ENCODE measurements at places on chromosomes 2 and 18.

- no peak for DNase-seq
These were observed 157.3 kb upstream of the ALKAL2 start for GRCh38 chr2:444937-445884.

DNA sequence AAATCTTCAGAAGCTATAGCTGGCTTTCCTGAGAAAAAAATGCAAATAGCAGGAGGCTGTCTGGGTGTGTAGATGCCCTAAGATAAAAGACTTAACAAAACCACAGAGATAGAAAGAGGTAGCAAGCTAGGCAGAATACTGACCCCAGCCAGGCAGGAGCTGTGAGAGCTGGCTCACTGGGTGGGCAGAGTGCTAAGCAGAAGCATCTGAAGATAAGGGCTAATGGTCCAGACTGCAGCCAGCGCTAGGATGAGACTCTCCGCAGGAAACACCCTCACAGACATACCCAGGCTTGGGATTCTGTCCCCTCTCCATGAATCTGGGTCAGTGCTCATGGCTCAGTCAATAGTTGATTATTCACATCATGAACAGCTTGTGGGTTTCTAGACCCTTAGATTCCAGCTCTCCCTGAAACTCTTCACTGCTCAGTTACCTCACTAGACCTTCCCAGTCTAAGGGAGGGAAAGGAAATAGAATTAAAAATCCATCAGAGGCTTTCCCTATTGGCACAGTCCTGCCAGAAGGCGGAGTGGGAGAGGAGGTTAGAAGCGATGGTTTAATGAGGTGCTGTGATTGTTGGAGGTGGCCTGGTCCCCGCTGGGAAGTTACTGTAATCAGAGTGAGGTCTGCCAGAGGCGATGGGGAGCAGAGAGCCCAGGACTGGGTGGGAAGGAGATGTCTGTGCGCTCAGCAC is 21.4 kb upstream of the CCBE1 start:
- DNase-seq: no peak

DNA sequence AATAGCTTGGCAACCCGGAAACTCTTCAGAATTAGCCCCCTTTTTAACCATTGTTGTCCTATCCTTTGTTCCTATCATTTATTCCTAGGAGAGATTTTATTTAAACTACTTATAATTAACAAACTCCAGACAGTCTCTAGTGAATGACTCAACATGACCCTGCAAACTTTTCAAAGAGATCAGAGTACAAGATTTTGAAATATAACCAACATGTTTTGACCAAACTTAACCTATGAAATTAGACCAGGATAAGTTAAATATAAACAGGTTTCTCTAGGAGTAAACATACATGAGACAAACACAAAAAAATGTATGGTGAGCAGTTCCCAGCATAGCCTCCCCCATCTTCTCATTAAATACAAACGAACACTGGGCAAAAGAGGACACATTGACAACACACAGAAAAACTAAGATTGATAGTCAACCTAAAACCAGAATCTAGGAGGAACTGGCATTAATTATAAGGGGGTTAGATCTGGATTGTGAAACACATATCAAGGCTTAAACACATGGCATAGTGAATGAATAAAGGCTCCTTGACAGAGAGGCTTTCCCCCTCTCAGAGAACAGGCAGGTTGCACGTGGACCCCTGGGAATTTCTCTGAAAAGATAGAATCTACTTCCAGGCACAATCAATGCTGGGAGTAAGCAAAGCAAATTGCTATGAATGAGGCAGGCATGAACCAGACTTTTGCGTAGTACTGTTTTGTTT is 284.1 kb downstream of the IRS1 start:
- no peak for DNase-seq

DNA sequence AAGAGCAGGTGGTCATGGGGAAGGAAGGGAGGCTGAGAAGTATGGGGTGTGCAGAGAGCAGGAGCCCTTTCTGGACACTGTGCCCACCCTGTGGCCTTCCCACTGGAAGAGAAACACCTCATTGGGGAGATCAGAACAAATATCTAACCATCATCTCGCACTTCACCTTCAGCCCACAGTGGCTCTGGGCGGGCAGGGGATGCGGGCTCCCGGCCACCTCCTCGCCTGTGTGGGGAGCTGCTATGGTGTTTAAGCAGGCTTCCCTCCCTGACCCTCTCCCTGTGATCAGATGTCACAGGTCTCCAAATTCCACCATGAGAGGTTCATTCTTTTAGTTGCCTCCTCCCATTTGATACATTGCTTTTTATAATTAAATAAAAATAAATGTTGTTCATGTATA is 5.0 kb downstream of the FBLN7 start:
- no peak for DNase-seq

GRCh38 chr2:16972276-16972675 is 306.6 kb upstream of the CYRIA start:
- DNase-seq: no peak

DNA sequence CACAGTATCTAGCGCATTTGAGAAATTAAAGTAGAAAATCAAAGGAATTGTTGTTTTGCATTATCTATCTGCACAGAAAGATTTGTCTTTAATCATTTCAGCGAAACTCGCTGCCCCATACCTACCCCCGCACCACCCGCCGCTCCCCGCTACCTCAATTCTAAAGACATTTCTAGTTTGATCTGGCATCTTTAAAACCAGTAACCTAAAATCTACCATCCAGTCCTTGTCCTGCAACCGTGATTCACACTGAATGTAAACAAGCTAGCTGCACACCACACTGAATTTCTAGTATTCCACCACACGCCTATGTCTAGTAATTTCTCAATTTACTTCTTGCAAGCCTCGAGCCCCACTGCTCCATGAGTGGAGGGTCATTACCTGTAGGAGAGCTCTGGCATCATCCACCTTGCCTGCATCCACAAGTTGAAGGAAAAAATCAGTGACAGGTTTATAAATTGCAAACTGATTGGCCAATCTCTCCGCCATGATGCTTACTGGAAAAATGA is 60.1 kb downstream of the ABCG8 start:
- DNase-seq: no peak

DNA sequence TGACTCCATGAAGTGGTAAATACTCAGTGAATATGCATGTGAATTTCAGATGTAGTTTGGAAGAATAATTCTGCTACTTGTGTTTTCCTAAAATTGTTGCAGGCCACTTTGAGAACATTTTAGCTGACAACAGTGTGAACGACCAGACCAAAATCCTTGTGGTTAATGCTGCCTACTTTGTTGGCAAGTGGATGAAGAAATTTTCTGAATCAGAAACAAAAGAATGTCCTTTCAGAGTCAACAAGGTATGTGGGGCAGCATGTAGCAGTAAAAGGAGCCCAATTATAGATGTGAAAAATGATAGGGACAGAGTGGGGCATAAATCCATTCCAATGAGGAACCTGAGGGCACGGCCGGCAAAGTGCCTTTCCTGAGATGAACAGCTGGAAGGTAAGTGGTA is 16.1 kb downstream of the SERPINB5 start:
- no peak for DNase-seq

DNA sequence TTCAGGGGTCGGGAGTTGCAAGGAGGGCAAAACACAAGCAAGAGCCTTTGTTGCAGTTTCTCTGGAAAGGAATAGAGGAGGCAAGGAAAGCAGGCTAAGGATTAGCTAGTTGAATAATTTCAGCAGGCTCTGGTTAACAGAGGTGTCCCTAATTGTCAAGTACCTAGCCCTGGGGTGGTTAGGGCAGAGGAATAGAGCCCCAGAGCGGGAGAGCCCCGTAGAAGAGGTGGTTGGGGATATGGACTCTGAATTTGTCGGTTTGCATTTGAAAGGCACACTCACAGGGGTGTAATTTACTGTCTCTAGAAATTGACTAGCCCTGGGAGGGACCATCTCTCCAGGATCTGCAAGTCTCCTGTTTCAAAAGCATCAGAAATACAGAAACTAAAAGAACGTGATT is 1030.2 kb downstream of the TMEM182 start:
- DNase-seq: no peak

DNA sequence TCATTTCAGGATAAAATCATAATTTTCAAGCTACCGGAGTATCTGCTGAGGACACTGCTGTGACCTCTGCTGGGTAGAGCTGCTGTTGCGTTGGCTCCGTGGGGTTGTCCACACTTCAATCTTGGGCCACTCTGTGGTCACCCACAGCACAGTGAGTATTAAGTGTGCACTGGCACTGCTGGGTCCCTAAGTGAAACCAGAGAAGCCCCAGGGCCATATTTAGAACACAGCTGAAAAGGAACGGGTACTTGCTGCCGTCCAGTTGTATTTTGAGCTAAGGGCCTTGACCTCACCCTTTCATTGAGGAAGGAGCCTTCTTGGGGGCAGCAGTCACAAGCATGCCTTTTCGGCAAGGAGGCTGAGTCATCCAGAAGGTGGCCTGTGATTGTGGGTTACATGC is 10.1 kb downstream of the SLC9A4 start:
- no peak for DNase-seq

DNA sequence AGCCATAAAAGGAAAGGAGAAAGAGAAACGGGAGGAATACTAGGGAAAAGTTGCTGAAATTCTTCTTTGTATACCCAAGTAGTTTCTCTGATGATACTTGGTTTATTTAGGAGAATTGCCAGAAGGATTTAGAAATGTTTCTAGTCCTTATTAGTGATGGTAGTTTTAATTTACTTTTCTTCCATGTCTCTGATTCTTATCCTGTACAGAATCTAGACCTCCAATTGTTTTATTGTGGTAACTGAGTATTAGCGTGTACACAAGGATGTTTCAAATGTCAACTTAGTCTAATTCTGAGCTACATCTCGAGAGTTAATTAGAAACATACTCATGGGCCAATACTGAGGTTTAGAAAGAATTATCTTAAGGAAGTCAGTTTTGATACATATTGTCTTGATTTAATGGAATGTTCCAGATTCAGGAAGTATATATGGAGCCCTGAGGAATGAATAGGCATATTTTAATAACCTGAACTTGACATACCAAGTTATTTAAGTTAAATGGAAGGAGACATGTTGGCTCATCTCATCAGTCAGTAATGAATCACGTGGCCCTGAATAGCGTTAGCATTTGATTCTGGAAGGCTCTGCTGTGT is 219.6 kb downstream of the LTBP1 start:
- no peak for DNase-seq

DNA sequence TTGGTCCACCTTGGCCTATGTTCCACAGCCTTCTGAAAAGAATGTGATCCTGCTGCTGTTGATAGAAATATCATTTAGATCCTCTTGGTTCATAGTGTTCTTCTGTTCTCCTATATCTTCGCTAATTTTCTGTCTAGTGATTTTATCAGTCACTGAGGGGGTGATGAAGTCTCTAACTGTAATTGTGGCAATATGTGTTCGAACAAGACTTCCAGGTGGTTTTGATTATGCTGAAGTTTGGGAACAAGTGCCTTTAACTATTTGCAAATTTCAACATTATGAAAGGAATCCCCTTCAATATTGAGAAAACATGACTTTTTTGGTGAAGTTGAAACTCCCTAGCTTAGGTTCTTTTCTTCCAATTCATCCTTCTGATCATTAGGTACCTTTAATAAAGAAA is 140.4 kb downstream of the MTX2 start:
- DNase-seq: no peak

DNA sequence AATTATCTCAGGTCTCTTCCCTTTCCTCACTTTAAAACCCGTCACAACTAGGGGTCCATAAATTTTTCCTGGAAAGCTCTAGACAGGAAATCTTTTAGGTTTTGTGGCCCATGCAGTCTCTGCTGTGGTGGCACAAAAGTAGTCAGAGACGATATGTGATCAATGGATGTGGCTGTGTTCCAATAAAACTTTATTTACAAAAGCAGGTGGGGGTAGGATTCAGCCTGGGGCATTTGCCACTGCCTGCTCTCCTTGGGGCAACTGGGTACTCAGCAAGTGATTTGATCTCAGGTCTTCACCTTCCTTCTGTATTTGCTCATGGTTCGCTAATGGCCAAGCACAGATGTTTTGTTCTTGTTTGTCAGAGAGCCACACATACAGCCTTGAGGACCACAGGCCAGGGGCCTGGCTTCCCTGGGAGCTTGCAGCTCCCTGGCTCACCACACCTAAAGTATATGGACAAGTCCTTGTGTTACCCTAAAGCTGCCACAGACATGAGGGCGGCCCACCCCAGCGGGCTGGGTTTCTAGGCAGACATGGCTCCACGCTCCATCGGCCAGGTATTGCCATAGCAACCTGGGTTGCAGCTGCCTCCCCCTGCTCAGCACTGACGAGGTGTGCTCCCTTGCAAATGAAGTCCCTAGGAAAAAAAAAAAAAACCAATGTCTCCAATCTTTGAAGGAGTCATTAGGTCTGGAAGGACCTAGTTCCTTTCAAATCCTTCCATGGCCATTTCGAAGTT is 89.7 kb upstream of the YWHAQ start:
- no peak for DNase-seq

- DNase-seq: no peak
These were observed 17.0 kb downstream of the COL4A4 start for GRCh38 chr2:227147023-227147422.

GRCh38 chr2:237996021-237996593 is 29.3 kb downstream of the UBE2F start:
- no peak for DNase-seq

DNA sequence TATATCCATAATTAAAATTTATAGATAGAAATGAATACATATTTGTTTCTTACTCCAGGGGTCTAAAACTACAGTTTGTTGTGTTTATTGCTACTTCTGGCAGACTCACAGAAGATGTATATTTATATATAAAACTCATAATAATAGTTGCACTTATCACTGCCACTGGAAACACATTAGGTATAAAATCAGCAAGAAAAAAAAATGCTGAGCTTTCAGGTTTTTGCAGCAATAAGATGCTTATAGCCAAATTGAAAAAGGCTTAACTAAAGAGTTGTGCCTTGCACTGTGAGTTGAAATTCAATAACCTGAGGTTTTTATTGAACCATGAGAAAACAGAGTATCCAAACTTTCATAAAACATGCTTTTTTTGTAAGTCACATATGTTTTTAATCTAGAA is 623.9 kb upstream of the CRIM1 start:
- no peak for DNase-seq

DNA sequence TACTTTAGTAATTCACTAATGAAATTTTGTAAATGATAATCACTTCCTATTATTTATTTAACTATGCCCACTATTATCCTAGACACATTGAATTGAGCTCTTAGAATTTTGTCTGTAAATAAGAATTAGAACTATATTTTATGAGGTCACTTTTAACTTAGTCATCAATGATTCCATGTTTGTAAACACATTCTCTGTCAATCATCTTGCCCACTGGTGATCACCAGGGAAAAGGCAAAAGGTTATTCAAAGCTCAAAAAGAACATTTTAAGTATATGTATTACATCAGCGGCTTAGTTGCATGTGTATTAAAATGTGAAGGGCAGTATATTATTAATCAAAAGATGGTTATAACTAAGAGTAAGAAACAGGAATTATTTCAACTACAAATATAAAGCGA is 25.2 kb downstream of the SCN9A start:
- DNase-seq: no peak

DNA sequence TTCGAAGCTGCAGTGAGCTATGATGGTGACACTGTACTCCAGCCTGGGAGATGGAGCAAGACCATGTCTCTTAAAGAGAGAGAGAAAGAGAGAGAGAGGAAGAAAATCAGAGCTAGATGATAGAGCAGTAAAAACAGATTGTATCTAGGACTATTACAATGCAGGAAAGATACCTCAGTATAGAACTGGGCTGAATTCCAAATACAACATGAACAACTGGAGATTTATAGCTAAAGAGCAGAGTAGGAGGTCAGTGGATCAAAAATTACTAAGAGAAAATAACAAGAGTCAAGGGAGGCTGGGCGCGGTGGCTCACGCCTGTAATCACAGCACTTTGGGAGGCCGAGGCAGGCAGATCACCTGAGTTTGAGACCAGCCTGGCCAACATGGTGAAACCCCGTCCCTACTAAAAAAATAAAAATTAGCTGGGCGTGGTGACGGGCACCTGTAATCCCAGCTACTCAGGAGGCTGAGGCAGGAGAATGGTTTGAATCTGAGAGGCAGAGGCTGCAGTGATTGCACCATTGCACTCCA is 100.7 kb upstream of the MSH6 start:
- DNase-seq: no peak

GRCh38 chr2:29175338-29175737 is 60.1 kb downstream of the CLIP4 start:
- DNase-seq: no peak
